Central memory CD4-positive, alpha-beta T cell (primary cell): ENCODE measurements at places on chromosomes 5 and 9.
A peak's percentile ranks its signal among the peaks of the same experiment; 100 is the strongest.

GRCh38 chr9:19552282-19553105 lies 143.7 kb downstream of the ACER2 start:
- DNase-seq = no peak

DNA sequence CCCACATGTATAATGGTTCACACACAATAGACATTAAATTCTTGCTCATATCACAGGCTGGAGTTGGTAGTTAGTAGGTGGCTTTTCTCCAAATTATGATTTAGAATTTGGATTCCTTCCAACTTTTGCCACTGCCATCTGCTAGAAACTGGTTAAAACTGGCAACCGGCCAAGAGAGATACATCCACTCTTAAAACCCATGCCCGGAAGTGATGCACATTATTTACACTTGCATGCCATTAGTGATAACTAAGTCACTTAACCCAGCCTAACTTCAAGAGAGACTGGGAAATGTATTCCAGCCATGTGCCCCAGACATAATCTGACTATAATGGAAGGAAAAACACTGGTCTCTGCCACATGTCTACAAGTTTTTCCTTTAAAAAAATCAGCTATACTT lies 395.7 kb upstream of the SEMA6A start:
- DNase-seq = no peak

DNA sequence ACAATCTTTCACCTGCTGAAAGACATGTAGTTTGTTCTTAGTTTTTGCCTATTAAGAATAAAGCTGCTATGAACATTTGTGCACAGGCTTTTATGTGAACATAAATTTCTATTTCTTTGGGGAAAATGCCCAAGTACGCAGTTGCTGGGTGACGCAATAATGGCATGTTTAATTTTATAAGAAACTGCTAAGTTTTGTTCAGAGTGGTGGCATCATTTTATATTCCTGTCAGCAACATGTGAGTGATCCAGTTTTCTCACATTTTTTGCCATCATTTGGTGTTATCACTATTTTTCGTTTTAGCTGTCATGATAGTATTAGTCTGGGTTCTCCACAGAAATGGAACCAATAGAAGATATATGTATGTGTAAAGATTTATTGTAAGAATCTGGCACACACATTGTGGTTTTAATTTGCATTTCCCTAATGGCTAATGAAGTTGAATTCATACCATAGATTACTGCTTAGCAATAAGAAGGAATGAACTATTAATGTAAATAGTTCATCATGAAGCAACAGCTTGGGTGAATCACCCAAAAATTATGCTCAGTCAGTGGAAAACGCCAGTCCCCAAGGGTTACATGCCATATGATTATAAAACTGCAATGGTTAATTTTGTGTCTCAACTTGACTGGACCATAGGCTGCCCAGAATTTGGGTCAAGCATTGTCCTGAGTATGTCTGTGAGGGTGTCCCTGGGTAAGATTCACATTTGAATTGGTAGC lies 358.6 kb downstream of the MSX2 start:
- DNase-seq = no peak

- DNase-seq = no peak
Measured at GRCh38 chr5:151052836-151053235, 28.0 kb downstream of the TNIP1 start.

DNA sequence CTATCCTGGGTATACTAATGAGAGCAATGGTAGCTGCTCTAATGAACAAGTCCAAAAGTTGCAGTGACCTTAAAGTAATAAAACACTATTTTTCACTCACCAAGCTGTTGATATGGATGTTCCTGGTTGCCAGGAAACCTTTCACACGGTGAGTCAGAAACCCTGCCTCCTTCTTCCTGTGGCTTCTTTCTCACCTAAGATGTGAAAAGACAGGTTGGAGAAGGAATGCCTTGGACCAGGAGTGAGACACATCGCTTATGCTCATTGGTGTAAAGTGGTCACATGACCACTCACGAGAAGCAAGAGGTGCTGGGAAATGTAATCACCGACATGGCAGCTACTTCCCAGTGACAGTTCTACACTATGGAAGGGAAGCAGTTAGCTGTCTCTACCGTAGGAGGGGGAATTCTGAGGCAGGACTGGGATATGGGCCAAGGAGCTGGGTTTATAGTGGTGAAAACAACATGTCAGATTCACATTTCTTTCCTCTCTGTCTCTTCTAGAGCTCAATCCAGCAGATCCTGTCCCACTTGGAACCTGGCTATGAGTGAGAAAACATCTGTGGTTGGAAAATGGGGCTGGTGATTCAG lies 320.4 kb upstream of the KLF4 start:
- no peak for DNase-seq

- DNase-seq = no peak
Measured at GRCh38 chr5:121199216-121199999, 652.3 kb upstream of the FTMT start.

DNA sequence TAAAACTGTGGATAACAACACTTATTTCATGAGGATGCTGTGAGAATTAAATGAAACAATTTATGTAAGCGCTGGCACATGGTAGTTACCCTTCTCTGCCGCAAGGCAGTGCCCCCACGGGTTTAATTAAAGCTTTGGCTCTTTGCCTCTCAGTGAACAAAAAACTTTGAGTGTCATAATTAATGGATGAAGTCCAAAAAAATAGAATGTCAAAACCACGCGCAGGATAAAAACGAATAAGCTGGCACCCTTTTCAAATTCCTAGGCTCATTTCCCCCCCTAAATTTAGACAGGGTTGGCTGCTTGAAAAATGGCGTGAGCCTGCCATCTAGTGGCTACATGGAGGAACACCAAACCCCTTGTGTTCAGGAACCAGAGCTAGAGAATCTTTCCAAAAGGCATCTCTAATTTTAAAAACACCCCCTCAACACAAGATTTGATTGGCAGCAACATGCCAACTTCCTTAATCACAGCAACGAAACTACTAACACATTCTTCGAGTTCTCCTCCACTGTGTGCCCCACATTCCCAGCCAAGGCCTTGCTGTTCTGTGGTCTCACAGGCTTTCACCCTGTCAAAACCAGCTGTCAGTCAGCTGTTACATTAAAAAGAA lies 29.0 kb upstream of the CCNG1 start:
- peak; percentile 38 for DNase-seq

GRCh38 chr9:84387821-84388220 lies 47.3 kb upstream of the SLC28A3 start:
- no peak for DNase-seq

- no peak for DNase-seq
Measured at GRCh38 chr5:54309276-54309675, 1.1 kb downstream of the ARL15 start.

- DNase-seq = no peak
Measured at GRCh38 chr9:93229636-93230035, 45.7 kb downstream of the WNK2 start.

DNA sequence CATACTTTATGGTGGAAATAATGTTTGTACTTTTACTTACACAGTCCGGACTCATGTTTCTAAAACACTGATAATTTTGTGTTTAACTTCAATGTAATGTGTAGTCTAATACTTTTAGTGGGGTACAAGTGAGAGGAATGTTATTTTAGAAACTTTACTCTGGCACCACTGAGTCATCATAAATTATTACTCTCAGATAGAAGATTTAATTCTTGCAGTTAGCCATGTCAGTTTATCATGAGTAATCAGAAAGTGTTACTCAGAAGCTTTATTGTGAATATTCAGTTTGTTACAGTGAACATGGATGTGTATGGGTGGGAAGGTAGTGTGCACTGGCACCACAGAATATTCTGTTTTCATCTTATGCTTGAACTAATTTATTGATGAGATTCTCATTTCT lies 20.0 kb downstream of the OGN start:
- no peak for DNase-seq

DNA sequence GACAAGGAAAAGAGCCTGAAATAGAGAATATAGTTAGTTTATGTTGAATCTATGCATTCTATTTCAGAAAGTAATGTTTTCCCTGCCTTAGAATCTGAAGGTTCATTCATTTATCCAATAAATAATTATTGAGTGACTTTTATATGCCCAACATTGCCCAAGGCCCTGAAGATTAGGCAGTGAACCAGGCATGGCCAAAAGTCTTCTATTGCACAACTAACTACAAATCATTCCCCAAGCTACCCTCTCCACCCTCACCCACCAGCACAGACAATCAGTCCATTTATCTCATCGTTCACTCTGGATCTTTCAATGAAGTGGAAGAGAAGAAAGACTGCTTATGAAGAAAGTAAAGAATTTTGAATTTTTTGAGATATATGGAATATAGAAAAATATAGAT lies 268.4 kb downstream of the PLK2 start:
- no peak for DNase-seq

DNA sequence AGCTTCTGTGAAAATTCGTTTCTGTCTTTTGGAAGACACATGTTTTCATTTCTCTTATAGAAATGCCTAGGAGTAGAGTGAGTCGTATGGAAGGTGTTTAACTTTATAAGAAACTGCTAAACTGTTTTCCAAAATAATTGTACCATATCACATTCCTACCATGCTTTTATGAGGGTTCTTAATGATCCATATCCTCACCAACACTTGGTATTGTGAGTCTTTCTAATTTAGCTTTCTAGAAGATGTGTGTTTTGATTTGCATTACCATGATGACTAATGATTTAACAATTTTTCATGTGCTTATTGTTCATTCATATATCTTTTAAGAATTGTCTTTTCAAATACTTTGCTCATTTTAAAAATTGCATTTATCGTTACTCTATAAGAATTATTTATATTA lies 223.6 kb downstream of the COMMD10 start:
- no peak for DNase-seq

DNA sequence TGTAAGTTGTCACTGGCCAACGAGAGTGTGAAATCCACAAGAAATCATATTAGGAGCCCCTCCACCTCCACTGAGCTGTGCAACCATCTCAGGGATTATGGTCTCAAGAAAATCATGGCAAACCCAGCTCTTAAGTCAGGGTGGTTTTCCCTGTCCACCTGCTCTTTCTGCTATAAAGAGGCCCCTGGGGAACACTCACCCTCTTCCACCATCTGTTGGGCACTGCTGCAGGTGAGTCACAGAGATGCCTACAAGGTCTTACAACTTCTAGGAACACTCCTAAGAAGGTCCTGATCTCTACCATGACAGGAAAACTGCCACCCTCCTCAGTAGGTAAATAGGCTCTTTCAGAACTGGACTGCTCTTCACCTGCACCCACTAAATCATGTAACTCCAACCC lies 61.8 kb downstream of the DRD1 start:
- DNase-seq = no peak

GRCh38 chr5:7714119-7714518 lies 136.8 kb downstream of the CFAP90 start:
- no peak for DNase-seq

DNA sequence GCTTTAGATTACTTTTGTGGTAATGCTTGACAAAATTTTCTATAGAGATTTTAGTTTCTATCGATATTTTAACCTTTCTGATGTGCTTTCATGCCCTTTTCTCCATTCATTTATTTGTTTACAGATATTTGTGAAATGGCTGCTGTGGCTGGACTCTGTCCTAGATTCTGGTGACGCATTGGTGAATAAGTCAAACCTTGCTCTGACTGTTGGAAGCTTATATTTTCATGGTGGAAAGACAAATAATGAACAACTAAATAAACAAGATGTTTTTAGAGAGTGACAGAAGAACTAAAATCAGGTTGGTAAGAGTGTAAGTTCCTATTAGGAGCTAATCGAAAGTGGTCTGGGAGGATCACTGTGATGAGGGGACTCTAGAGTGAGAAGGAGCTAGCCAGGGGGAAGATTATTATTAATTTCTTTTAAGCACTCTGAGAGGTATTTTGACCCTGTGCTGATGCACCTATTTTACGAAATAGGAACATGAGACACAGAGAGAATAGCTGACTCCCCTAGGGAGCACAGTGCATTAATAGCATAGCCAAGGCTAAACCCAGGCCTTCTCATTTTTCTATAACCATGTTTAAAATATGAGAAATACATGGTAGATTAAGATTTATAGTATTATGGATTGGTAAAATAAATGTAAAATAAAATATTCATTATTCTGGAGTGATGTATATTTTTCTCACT lies 411.9 kb upstream of the ARRDC3 start:
- no peak for DNase-seq

DNA sequence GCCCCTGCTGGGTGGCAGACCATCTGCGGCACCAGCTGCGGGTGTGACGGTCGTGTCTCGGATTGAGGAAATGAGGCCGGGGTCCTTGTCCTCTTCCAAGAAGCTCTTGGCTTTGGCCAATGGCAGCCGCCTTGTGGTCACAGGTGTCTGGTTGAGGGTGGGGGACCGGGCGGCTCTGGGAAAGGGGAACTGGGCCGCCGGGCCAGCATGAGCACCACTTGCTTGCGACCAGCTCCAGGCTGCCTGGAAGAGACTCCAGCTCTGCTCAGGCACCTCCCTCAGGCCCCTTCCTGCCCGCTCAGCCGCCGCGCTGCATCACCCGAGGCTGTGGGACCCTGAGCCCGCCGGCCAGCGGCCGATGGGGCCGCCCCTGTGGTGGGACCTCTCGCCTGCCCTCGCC lies 59.7 kb downstream of the RXRA start:
- no peak for DNase-seq

- DNase-seq = no peak
Measured at GRCh38 chr9:115086461-115086860, 31.5 kb downstream of the TNC start.

DNA sequence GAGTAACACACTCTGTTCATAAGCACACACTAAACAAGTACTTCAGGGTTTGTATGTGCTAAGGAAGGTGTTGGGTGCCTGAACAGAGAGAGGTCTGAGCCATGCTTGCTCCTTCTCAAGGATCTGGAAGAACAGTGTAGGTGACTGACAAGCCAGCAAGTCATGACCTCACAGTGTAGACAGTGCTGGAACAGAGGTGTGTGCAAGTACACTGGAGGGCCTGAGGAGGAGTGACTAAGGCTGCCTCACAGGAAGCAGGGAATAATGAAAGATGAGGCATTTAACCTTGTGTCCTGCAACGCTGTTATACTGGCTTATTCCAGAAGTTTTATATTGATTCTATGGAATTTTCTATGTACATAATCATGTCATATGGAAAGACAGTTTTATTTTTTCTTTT lies 83.9 kb downstream of the TMEM174 start:
- DNase-seq = no peak

- no peak for DNase-seq
Measured at GRCh38 chr9:132059361-132059760, 20.3 kb downstream of the MED27 start.

DNA sequence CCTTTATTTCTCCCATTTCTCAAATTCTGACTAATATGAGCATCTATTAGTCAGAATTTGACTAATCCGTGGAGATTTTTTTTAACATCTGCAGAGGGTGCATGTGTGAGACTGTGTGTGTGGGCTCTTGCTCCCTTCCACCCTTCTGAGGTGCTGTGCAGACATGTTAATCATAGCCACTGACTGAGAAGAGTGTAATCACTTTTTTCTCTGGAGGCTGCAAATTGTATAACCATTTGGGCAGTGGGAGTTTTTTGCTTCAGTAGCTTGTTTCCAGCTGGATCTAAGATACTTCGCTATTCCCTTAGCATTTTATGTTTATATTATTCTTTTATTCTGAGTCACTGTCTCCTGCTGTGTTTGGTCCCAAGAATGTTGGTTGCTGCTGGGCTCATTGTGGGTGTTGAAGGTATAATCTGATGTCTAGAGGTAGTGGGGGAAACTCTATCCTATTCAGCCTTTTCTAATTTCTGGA lies 66.2 kb downstream of the ARHGEF28 start:
- DNase-seq = no peak

GRCh38 chr9:38359689-38360385 lies 32.7 kb upstream of the ALDH1B1 start:
- DNase-seq = no peak
